Stimulated activated CD4-positive, alpha-beta T cell treated with anti-CD3 and anti-CD28 coated beads, Interleukin-4, amount 100 ng/mL, for 1 hour (primary cell): ENCODE measurements at places on chromosomes 3 and 15.

DNA sequence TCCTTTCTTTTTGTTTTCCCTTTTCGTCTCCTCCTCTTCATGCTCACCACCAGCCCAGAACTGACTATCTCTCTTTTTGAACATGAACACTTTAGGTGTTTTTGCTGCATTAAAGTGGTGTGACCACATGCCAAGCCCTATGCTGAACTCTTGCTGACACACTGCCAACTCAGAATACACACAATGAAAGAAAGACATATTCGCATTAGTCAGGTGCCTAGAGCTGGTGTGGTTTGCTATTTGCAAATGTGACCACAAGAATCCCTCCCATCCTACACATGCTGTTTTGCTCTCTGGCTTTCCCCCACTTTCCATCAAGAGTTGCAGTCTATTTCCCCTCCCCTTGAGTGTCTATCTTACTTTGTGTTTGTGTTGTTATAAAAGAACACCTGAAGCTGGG, 967.8 kb upstream of the CFAP20DC start:
- DNase-seq, result peak; percentile 25

- no peak for DNase-seq
Measured at GRCh38 chr3:10653241-10653640, 147.9 kb upstream of the ATP2B2 start.

GRCh38 chr15:31598620-31599019, 272.0 kb downstream of the KLF13 start:
- no peak for DNase-seq

DNA sequence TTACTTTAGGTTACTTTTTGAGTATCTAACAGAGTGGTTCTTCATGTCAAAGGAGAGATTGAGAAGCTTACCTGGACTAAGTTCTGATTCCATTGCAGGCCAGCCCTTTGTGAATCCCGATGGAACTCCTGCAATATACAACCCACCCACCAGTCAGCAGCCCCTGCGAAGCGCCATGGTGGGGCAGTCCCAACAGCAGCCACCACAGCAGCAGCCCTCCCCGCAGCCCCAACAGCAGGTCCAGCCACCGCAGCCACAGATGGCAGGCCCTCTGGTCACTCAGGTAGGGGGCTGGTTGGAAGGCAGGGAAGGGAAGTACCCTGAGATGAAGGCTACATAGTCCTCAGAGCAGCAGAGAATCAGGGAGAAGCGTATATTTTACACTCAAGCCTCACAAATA, 97.8 kb downstream of the ARPP21 start:
- no peak for DNase-seq

GRCh38 chr15:52133510-52134220, 21.1 kb upstream of the BCL2L10 start:
- no peak for DNase-seq

GRCh38 chr3:178507507-178508442, 28.5 kb upstream of the KCNMB2 start:
- no peak for DNase-seq

DNA sequence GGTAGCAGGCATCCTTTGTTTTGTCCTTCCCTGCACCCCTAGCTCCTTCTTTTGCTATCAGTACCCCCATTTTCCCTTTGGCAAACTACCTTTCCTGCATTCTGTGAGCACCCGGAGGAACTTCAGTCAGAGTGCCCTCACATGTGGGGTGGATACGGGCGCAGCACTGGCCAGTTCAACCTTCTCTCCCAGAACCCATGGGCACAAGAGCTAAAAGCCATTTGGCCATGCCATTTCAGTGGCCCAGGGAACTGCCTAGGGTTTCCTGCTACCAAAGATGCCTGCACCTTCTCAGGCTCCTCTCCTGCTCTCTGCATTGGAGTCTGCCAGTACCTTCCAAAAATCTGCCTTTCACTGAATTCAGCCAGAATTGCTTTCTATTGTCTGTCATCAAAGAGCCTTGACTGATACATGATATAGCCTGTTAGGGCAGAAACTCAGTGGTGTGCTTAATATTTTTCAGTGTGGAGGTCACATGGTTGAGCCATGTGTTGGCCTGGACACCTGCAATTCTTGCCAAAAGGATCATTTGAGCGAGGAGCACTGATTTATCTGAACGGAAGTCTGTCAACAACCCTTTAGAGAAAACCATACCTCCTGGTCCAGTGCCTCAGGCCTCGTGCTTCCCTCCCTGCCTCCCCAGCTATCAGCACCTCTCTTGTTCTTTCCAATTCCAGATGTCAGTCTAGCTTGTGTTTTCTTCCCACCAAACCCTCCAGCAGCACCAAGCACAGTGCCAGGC, 27.0 kb upstream of the HHATL start:
- DNase-seq, result no peak

GRCh38 chr3:27532426-27533260, 48.5 kb upstream of the SLC4A7 start:
- no peak for DNase-seq

DNA sequence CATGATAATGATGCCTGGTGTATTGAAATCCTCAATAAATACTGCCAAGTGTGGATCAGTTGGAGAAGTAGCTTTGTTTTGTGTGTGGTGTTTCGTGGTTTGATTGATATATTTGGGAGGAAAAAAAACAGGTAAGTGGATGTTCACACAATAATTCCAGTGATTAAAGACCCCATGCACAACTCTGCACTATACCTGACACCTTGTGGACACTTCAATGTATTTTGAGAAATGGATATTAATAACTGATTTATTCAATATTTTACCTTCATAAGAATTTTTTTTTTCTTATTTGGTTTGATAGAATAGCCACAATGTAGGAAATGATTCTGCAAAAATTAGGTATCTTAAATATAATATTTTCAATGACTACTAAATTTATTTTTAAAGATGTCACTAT, 62.4 kb upstream of the PYDC2 start:
- DNase-seq, result no peak

GRCh38 chr3:128277378-128278069, 124.2 kb downstream of the EEFSEC start:
- DNase-seq, result no peak

GRCh38 chr3:42786212-42786611, 13.2 kb upstream of the CCDC13 start:
- no peak for DNase-seq

- DNase-seq, result no peak
Measured at GRCh38 chr15:94965593-94965992, 734.2 kb downstream of the MCTP2 start.

DNA sequence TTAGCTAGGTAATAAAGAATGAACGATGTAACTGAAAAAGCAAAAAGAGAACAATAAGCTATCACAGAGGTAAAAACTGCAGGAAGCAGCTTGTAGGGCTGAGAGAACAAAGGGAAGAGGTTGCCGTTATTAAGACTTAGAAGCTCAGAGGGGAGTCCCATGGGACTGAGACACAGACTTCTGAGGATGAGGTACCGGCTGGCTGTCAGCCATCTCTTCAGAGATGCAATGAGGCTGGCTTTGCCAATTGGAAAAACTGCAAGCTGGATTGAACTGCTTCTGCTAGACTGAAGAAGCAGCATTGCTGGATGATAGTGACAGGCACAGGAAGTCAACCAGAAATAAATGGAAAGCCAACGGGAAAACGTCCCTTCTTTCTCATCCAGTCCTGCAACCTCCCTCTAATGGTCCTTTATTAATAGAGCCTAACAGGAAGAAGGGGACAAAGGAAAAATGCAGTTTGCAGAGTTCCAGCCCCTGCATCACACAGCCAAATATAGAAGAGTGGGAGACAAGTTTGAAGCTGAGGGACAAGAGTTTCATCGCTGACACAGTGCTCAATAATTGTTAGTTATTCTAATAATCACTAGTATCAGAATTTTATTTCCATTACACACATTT, 21.1 kb upstream of the KLHL6 start:
- DNase-seq, result no peak

GRCh38 chr3:125202197-125202596, 10.4 kb downstream of the SLC12A8 start:
- no peak for DNase-seq

DNA sequence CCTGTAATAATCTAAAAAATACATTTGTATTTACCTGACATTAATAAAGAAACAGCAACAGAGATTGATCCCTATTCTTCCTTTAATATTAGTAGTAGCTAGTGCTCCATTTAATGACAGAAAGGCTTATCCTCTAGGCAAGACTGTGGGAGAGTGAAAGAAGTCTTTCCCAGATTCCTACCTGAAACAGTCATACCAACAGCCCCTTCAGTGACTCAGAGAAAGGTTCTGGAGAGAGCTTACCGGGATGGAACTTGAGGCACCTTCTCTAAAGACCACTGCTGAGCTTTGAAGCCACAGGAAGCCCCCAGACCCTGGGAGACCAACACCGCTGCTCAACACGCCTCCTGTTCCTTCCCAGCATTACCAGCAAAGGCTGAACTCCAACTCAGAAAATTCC, 66.9 kb upstream of the FGF12 start:
- DNase-seq, result no peak

DNA sequence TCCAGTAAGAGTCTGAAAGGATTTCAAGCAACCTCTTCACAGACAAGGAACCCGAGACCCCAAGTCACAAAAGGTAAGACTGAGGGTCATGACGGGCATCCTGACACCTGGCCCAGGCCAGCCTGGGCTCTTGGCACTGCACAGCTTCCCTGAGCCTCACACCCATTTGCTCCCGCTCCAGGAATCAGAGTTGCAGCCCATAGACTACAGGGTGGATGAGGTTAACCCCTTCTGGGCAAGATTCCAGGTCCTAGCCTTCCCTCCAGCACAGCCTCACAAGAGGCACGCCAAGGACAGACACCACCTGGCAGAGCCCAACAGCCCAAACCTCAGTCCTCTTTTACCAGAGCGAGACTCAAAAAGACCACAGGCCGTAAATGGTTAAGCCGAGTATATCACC, 36.2 kb downstream of the RBPMS2 start:
- no peak for DNase-seq

DNA sequence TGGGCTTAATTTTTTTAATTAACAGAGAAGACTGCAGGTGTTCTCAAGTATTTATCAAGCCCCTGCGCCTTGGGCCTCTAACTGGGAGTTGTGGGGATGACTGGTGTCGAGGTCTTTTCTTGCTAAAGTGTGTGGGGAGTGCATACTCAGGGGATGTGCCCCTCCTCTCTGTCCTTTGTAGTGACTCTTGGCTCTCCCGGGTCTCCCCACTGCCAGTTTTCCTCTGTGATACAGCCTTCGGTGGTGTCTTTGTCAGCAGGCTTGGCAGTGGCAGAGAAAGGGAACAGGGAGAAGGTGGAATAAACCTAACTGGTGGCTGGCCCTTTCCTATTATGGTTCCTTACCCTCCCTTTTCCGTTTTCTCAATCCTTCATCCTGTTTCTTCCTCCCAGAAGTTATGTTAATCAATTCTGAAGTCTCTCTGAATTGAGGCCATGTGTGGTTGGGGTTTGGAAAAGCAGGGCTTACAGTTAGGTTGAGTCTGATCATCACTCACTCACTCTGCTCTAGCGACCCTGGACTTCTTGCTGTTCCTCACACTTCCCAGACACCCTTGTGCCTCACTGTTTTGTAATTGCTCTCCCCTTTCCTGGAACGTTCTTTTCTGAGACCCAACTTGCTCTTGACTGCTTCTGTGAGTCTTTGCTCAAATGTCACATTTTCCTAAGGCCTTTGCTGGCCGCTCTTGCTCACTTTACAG, 158.1 kb downstream of the PTPRG start:
- DNase-seq, result no peak

- DNase-seq, result no peak
Measured at GRCh38 chr3:162863579-162863978, 1367.0 kb downstream of the OTOL1 start.

DNA sequence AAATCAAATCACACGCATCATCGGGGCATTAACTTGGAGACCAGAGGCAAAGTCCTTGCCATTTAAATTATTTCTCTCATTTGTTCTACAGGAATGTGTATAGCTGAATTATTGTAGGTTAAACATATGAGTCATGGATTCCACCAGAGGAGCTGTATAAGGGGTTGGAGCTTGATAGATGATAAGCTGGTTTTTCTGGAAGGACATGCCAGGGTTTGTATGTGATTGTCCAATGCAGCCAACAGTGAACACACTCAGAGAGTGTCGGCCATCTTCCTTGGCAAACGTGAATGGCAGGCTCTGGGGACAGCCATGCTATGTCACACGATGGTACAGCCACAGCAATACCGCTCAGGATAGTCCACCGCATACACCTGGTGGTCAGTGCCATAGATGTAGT, 25.1 kb downstream of the SSUH2 start:
- no peak for DNase-seq

DNA sequence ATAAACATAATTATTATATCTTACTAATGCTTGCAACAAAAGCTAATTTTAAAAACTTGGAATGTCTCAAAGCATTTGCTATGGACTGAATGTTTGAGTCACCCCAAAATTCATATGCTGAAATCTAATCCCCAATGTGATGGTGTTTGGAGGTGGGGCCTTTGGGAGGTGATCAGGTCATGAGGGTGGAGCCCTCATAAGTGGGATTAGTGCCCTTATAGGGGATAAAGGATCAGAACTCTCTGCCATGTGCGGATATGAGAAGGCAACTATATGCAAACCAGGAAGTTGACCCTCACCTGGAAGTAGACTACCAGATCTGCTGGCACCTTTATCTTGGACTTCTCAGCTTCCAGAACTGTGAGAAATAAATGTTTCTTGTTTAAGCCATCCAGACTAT, 137.7 kb downstream of the LIPC start:
- DNase-seq, result no peak

DNA sequence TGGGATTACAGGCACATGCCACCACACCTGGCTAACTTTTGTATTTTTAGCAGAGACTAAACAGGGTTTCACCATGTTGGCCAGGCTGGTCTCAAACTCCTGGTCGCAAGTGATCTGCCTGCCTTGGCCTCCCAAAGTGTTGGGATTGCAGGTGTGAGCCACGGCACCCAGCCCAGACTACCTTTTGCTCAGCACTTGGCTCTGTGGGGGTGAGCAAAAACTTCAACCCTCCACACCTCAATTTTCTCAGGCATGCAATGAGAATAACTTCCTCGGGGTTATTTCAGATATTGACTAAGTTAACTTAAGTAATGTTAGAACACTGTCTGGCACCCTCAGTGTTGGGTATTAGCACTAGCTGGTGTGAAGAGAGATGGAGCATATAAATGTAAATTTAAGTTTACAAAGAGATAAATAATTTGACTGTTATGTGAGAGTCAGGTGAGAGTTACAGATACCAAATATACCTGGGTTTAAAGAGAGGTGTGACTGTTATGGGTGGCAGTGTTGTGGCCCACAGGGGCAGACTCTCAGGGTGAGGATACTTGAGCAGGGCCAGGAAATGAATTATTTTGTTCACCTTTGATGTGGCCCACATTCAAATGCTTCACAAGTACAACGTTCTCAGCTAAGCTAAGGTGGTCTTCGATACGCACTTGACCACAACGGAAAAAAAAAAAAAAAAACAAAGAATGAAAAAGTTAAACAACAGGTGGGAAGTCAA, 29.0 kb downstream of the CPOX start:
- DNase-seq, result no peak

DNA sequence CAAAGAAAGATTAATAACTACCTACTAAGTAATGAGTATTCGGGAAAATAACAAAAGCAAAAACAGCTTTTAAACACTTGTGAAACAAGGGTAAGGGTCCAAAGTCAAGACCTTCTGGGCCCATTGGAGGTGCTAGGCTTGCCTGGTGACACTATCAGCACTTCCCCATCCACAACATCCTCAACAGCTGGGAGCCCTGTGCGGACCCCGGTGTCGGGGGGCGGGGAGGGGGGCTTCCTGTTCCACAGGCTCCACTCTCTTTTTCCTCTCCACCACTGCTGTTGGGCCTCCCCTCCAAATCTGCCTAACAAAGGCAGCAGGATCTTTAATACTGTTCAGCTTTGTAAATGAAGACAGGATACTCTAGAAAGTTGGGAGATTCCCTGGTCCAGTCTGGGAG, 21.6 kb downstream of the NGRN start:
- DNase-seq, result no peak

- DNase-seq, result no peak
Measured at GRCh38 chr15:88193415-88193814, 63.1 kb downstream of the NTRK3 start.

- no peak for DNase-seq
Measured at GRCh38 chr3:125498630-125499029, 21.4 kb downstream of the SNX4 start.
